ENCODE measurements at places on chromosomes 1 and 21.
A peak's percentile ranks its signal among the peaks of the same experiment; 100 is the strongest.

DNA sequence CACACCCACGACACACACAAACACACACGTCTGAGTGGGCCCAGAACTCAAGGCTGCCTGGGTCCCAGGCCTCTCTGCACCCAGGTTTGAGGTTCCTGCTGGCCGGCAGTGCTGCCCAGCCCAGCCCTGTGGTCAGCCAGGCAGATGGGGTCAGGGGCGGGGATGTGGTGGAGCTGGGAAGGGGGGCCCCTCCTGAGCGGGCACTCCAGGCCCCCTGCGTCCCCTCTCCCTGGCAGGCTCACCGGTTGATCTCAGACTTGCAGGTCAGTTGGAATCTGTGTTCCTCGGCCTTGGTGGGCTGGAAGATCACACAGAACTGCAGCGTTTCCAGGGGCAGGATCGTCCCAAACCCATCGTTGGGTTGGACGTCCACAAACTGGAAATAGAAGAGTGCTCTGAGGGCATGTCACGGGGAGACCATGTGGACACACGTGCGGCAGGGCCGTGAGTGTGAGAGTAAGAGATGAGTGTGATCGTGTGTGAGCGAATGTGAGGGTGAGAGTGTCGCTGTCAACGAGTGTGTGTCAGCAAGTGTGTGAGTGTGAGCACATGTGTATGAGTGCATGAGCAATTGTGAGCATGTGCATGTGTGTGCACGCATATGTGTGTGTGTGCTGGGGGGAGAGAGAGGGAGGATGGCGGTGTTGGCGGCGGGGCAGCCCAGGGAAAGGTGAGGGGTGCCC is 19.7 kb upstream of the TMEM52 start:
- no peak for DNase-seq

GRCh38 chr1:116877141-116877818 is 32.4 kb upstream of the PTGFRN start:
- DNase-seq, result peak; percentile 2

- DNase-seq, result no peak
These were observed 5.1 kb downstream of the TNFRSF8 start for GRCh38 chr1:12067900-12068821.

GRCh38 chr1:184367427-184368038 is 19.3 kb upstream of the C1orf21 start:
- DNase-seq, result no peak

- no peak for DNase-seq
These were observed 127.1 kb upstream of the CACYBP start for GRCh38 chr1:174872615-174873058.

DNA sequence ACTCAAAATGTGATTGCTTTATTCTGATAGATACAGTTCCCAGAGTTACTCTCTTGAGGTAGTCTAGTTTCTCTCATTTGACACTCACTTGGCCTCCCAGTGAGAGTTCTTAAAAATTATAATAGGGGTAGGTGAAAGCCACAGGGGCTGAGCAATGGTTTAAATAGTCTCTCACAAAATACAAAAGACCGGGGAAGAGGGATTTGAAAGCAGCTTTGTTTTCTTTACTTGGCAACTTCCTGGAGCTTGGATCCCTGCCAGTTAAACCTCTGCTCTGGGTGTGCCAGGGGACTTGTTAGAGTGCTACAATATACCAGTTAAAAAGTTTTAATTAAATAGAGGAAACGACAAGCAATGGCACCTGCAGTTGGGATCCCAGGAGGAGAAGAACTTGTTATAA is 31.7 kb downstream of the OR13G1 start:
- no peak for DNase-seq

DNA sequence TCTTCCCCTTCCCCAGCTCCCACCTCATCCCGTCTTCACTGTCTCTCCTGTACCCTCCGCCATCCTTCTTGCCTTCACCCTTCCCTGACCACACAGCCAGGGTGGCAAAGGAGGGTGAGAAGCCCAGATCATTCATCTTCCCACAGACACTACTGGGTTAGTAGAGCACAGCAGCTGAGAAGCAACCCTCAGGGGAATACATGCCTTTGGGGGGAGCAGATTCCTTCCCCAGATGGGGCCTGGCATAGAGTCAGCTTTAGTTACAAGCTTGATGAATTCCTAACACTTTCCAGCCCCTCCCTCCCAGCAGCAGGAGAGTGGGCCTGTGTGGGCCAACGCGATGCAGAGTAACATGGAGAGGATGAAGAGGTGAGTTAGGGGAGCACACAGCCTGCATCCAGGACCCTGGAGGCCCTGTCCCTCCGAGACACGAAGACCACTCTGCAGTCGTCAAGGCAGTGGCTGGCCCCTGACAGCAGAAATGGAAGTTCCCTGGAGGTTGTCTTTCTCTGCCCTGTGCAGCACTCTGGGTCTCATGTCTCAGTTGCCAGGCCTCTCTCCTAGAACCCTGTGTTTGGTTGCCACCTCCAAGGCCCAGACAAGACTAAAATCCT is 8.8 kb upstream of the BTG2 start:
- DNase-seq, result no peak

DNA sequence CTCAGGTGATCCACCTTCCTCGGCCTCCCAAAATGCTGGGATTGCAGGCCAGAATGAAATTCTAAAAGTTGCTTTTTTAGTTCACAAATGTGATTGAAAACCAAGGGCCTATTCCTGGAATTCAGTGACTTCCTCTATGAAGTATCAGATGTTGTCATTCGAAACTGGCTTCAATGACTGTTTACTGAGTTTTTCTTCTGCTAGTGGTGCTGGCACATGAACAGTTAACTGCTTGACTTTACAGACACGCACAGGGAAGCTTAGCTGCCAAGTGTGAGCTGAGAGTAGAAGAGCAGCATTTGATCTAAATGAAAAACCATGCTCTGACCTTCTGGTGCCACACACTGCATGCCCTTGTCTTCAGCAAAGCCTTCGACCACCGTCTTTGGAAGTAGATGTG is 32.8 kb upstream of the AJAP1 start:
- DNase-seq, result no peak

DNA sequence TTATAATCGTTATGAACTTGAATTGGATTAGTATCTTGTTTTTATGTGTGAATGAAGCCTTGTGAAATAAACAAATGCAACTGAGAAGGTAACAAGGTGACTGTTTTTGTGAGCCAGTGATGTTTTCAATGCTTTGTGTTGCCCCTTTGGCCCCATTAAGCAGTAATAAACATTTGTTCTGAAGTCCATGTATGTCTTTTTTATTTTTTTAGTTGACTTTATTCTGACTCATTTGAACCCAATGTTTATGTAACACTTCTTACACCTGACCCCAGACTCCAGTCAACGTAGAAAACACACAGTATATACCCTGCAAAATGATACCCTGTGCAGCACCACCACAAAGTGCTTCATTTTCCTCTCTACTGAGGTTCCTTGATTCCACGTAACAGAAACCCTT is 4.6 kb upstream of the CACYBP start:
- DNase-seq, result no peak

- DNase-seq, result no peak
These were observed 158.0 kb downstream of the GPATCH2 start for GRCh38 chr1:217472915-217473314.

DNA sequence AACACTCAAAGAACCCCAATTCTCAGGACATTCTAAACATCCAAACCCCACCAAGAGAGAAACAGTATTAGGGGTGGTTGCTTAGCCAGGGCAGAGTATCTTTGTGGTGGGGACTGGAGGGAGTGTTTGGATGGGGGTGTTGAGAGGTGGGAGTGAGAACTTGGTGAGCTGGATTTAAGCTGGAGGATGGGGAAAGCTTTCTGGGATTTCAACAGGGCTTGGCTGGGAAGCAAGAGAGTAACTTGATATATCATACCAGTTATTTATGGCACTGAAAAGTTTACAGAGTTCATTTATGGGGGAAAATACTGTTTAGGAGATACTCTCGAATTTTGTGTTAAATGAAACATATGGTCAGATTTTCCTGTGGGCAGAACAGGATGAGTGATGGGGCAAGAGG is 6.8 kb upstream of the CNIH3 start:
- DNase-seq, result no peak

GRCh38 chr1:170162459-170163246 is 16.9 kb downstream of the NTMT2 start:
- no peak for DNase-seq
